CD8-positive, alpha-beta memory T cell (primary cell): ENCODE measurements at places on chromosomes 16 and 17.

- DNase-seq = no peak
Observed at GRCh38 chr17:46978489-46979146, 435 bp downstream of the RPRML start.

- DNase-seq = no peak
Observed at GRCh38 chr16:70604407-70605282, 41.7 kb upstream of the IL34 start.

DNA sequence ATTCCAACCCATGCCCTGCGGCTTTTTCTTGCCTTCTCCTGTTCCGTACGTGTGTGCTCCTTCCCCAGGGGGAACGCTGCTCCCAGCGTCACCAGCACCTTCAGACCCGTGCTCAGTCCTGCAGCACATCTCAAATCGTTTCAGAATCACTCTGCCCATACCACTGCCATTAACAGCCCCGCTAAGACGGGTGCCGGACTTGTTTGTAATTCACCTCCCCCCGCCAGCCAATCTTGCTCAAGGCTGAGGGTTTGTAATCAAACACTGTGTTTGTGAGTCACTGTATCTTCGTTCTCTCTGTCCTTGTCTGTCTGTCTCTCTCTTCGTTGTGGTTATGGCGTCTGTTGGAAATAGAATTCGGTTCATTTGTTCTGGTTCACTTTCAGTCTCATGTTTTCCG lies 17.3 kb downstream of the CARD14 start:
- no peak for DNase-seq

DNA sequence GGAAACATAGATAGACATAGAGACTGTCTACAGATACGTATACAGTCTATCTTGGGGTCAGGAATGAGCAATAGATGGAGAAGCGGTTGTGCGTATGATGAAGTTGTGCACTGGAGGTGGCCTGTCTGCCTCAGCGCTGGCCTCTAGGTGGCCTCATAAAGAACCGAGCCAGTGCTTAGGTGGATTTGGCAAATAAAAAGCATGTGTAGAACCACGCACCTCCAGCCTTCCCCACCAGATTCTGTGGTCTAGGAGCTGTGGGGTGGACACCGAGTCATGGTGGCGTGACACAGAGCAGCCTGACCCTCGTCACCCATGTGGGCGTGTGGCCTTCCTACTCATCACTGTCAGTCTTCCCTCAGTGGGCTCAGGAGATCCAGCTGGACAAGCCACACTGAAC lies 34.0 kb downstream of the PGS1 start:
- DNase-seq = no peak

DNA sequence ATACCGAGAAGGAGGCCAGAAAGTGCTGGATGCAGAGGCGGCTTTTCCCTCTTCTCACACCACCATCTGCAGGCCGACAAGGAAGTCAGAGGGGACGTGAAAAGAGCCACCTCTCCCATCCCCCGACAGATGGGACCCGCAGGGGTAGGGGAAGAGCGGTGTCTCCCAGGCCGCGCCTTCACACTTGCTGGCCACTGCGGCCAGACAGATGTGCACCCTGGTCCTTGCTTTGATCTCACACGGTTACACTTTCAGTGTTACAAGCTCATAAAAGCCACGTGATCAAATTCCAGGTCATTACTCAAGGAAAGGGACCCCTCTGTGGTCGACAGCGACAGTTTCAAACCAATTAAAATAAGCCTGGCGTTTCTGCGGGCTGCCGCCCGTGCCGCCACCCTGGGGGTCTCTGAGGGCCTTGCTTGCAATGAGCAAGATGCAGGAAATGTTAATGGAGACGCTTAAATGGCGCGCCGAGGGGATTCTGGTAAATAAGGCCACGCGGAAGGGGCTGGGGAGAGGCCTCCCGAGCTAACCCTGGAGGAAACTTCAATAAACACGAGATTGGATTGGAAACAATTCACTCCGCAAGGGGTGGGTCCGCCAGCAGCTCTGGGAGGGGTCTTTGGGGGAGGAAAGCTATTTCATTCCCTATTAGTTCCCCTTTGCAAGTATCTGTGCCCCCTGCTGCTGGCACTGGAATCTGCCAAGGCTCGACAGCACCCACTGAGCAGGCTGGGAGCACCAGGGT lies 240.9 kb downstream of the ENGASE start:
- DNase-seq = no peak
